IPS-NIHi11 (cell line): ENCODE measurements at places on chromosomes 3 and 15.

- no peak for DNase-seq
Observed at GRCh38 chr3:13266651-13267362, 153.3 kb downstream of the NUP210 start.

DNA sequence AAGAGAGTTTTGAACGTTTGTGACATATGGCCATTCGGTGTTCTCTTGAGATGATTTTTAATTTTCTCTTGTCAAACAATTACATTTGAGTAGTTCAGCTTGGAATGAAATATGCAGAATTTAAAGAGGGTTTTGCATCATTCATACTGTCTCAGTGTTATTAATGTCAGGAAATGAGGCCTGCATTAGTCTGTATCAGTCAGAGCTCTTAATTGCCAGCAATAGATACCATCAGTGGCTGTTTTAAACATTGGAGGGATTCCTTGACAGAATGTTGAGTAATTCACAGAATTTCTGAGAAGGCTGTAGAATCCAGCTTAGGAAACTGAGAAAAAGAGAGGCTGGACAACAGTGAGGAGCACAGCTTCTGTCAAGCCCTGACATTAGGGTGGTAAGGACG lies 722.0 kb downstream of the NR2F2 start:
- no peak for DNase-seq

DNA sequence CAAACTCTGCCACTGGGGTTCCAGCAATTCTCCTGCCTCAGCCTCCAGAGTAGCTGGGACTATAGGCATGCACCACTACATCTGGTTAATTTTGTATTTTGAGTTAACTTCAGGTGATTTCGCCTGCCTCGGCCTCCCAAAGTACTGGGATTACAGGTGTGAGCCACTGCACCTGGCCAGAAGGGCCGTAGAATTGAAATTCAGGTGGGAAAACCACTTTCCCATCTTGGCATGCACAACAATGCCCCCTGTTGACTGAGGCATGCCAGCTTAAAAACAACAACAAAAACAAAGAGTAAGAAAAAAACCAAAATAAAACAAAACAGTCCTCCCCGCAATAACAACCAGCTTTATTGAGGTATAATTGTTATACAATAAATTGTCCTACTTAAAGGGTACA lies 32.6 kb upstream of the RAB11A start:
- peak; percentile 14 for DNase-seq

DNA sequence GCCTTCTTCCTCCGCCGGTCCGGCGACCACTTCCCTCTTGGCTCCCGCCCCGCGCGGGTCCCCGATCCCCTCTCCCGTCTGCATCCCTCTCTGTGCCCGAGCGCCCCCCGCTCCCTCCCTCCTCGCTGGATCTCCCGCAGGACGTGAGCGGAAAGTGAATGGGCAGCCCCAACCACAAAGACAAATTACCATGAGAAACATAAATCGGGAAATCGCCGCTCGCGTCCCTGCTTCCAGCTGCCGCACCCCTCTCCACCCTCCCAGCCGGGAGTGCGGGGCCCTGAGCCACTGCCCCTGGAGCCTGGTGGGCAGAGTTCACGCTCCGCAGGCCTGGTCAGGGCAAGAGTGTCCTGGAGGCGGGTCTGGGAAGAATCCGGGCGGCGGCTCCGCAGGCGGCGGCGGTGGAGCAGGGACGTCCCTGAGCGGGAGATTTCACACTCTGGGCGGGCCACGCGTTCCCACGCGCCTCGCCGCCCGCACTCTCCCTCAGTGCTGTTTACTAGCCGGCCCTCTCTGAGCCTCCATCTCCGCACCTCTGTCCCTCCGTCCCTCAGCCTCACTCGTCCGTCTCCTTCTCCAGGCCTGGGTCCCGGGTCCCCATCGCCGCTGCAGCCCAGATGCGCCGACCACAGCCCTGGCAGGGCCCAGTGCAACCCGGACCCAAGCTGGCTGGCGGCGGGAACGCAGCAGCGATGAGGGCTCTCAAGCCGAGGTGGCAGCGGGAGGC lies 835 bp downstream of the SEMA5B start:
- peak; percentile 79 for DNase-seq

- DNase-seq: no peak
Observed at GRCh38 chr3:107258300-107258699, 118.9 kb upstream of the CCDC54 start.

- DNase-seq: no peak
Observed at GRCh38 chr3:123406598-123406997, 42.3 kb downstream of the ADCY5 start.
